Activated T-cell treated with anti-CD3 and anti-CD28 coated beads for 48 hours (primary cell): ENCODE measurements at places on chromosomes 13 and 19.

- no peak for DNase-seq
Measured at GRCh38 chr19:31110336-31110735, 238.9 kb downstream of the TSHZ3 start.

- no peak for DNase-seq
Measured at GRCh38 chr19:778910-779653, 18.2 kb upstream of the PTBP1 start.

GRCh38 chr13:73687087-73687486 lies 447.1 kb downstream of the KLF12 start:
- DNase-seq: no peak

DNA sequence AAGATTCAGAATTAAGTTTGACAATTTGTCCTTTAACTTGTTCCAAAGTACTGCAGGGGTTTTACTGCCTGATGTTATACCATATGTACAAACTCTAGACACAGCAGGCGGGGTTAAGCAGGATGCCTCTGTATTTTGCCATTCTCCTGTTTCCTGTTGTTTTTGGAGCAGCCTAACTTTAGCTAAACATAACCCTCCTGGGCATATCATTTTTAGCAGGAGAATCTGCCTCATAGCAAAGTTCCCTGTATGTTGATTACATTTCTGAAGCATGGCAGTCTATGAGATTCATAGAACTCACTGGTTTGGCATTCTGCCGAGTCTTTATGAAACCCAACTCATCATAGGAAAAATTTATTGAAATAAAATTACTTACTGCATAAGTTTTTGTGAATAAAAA lies 5.2 kb downstream of the LHFPL6 start:
- no peak for DNase-seq

DNA sequence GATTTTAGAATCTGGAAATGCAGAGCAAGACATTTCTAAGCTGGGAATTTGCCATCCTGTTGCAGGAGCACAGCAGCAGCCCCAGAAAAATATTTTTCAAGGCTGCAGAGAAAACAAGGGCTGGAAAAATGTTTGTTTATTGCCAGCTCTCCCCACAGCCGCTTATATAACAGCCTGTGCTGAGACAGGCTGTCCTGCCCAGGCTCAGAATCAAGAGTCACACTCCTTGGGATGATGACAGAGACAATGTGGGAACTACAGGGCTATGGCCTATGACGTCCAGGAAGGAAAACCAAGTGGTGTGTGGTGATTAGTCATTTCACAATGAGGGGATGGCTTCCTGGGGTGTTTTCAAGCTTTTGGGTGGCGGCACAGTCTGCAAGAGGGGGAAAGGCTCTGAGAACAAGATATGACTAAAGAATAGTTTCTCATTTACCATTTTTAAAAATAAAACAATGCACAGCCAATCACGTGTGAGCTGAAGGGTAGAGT lies 136.3 kb upstream of the SERP2 start:
- DNase-seq: peak; percentile 12

DNA sequence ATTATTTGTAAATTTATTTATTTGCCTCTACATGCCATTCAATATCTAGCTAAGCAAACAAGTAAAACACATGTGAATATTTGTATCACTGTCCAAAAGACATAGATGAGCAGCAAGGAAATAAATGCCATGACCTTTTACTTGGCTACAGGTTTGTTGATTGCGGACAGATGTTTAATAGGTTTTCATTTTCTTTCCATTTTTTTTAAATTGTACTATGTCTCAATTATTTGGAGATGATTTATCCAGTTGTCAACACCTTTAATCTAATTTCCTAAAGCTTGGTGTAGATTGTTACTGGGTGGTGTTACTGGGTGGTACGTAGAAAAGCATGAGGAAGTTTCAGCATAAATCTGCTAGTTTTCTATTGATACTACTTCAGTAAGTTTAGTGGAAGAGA lies 560.6 kb upstream of the SPRY2 start:
- DNase-seq: no peak

DNA sequence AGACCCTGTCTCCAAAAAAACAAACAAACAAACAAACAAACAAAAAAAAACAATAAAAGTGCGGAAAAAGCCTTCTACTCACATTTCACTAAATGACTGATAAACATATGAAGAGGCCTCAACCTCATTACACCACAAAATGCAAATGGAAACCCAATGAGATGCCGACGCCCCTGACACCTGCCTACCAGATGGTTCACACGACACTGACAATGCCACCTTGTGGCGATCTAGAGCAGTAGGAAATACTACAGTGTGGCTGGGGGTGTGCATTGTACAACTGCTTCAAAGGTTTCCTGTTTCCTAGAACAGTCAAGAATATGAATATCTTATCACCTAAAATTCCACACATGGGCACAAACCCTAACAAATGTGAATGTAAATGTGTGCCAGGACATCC lies 14.0 kb downstream of the SCGB2B2 start:
- DNase-seq: no peak

DNA sequence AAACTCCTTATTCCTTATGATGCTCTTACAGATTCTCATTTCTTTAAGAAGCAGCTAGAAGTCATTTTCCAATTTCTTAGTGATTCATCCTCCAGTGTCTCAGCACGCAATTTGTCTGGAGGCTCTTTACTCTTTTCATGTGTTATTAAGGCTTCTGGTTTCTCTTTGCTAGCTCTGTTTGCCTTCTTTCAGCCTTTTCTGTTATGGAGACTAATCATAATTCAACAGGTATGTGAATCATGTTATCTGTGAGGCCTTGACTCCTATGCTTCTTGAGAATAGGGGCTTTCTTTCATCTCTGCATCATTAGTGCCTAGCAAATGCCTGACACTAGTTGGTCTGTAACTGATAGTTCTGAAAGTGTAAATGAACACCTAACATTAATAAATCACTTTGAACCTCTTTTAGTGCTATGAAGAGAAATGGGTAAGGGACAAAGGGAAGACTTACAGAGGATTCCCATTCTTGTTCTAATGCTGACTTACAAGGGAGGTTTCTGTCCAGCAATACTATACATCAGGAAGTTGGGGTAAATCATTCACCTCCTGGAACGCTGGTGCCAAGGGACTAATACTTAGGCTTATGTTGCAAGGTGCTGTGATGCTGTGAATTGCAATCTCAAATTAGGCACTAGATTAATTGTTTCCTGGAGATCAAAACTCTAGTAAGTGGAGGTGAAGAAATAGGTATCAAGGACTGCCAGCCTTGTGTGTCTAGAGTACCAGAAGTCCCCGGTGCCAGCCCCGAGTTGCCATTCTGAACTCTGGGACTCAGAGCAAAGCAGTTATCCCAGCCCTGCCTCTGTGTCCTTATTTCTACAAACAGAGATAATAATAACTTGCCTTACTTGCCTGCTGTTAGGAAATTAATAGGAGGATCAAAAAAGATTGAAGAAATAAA lies 265.6 kb downstream of the DCLK1 start:
- DNase-seq: no peak

DNA sequence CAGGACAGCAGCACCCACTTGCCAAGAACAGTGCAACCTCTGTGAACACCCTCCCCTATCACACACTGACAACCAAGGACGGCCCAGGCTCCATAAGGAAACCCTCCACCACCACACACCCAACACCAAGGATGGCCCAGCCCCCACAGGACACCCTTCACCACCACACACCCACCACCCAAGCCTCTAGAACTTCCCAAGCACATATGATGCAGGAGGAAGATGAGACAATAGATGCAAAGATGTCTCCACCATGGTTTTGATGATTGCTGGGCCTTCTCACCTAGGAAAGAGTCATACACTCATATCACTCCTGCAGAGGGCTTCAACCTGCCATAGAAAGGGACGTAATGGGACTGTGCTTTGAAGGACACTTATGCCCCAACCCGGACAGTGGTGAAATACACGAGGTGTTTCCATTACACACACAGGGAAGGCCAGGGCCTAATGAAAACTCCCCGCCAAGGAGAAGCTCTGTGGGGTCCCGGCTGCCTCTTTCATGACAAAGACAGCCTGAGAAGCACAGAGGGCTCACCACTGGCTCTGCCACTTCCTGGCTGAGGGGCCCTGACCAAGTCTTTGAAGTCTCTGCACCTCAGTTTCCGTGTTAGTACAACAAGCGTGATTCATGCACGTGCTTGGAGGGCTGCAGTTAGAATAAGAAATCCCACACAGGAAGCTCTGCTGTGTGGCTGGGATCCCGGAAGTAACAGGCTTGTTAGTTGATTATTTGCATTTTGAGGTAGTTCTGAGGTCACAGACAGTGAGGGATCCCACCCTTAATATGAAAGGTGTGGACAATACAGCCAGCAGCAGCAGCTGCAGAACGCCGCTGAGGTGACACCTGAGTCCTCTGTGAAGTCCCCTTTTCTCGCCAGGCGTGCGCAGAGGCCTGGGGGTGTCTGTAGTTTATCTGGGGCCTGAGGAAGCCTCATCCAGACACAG lies 61.9 kb upstream of the ATP12A start:
- peak; percentile 55 for DNase-seq

- no peak for DNase-seq
Measured at GRCh38 chr13:43301346-43301969, 278.1 kb downstream of the DNAJC15 start.

DNA sequence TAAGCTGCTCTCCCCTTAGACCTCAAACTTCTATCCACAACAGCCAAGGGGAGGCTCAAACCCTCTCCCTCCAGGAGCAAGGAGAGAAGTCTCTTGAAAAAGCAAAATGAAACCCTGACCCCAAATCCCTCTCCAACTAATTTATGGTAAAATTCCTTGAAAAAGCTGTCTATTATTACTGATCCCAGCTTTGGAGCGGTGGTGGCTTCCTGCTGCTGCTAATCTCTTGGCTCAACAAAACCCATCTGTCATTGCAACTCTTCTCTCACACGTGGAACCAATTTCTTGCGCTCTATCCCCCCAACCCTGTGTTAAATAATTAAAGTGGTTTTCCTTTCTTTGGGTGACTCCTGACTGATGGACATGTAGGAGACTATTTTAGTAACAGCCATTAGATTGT lies 64.1 kb upstream of the OXGR1 start:
- DNase-seq: no peak

GRCh38 chr13:29946093-29946492 lies 95.7 kb upstream of the UBL3 start:
- DNase-seq: no peak

GRCh38 chr19:7934766-7935165 lies 8.7 kb downstream of the TIMM44 start:
- DNase-seq: no peak

DNA sequence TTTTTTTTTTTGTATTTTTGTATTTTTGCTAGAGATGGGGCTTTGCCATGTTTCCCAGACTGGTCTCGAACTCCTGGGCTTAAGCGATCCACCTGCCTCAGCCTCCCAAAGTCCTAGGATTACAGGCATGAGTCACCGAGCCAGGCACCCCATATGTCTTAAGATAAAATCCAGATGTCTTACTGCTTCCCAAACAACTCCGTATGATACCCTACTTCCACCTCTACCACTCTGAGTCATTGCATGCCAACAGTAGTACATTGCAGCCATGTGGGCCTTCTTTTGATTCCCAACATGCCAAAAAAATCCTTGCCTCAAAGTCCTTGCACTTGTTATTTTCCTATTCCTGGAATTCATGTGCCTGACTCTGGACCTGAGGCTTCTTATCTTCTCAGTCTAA lies 799.2 kb downstream of the GPC5 start:
- DNase-seq: no peak

DNA sequence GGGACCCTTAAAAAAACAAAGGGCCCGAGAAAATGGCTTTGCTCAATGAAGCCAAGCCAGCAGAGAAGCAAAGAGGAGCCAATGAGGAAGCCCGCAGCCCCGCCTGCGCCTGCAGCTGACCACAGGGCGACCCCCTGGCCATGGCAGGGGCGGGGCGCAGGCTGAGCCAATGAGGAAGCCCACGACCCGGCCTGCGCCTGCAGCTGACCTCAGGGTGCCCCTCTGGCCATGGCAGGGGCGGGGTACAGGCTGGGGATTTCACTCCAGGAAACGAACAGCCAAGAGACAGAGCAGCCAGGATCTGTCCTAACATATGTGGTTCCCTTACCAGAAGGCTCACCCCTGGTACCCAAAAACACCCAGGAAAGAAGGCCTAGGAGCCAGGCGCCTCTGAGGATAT lies 101.4 kb downstream of the STK24 start:
- DNase-seq: no peak

- no peak for DNase-seq
Measured at GRCh38 chr19:374886-375235, 30.3 kb upstream of the MIER2 start.
